Adrenal gland (tissue), 19 donors: ENCODE measurements at places on chromosomes 2 and 18.

DNA sequence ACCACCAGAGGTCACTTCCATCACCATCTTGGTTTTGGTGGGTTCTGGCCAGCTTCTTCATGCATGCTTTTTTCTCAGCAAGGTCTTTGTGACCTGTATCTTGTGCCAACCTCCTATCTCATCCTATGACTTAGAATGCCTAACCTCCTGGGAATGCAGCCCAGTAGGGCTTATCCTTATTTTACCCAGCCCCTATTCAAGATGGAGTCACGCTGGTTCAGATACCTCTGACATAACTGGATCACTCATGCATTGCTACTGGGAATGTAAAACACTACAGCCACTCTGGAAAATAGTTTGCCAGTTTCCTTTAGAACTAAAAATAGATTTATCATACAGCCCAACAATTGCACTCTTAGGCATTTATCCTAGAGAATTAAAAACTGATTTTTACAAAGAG, 219.2 kb downstream of the IRS1 start:
- H3K4me3 ChIP-seq = no peak overlapping the region
- no peak overlapping the region for H3K27ac ChIP-seq
- no peaks in the 10 kb centered on the region for H3K27me3 ChIP-seq
- H3K36me3 ChIP-seq = no peaks in the 10 kb centered on the region

DNA sequence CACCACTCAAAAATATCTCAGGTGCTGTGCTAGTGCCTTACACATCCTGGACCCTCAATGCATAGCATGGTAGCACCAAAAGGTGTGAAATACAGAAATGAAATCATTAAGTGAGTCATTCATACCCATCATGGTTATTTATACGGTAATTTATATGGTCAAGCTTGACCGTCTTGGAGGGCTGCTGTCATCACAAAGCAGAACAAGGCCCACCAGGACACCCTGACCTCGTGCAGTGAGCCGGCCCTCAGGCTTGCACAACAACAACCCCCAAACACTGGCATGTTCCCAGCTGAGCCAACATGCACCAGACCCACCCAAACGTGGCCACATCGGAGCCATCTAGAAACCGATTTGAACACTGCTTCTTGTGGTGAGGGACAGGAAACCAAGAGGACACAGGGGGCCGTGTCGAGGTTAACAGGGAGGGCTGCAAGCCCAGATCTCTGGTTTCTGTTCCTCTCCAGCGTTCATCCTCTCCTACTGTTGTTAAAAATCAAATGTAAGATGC, 378.5 kb upstream of the ID2 start:
- no peaks in the 10 kb centered on the region for H3K27me3 ChIP-seq
- peak; percentile 45 for DNase-seq
- no peak overlapping the region for H3K27ac ChIP-seq

GRCh38 chr18:32354518-32354917, 116.2 kb downstream of the GAREM1 start:
- peaks cover 45% of the 10 kb centered on the region for H3K4me1 ChIP-seq
- H3K4me3 ChIP-seq = no peak overlapping the region
- DNase-seq = no peak
- H3K36me3 ChIP-seq = no peaks in the 10 kb centered on the region
- H3K27me3 ChIP-seq = no peaks in the 10 kb centered on the region

GRCh38 chr18:76467371-76468190, 27.5 kb downstream of the ZNF516 start:
- H3K27ac ChIP-seq = no peak overlapping the region
- peaks cover 24% of the 10 kb centered on the region for H3K4me1 ChIP-seq
- no peaks in the 10 kb centered on the region for H3K36me3 ChIP-seq
- no peaks in the 10 kb centered on the region for H3K27me3 ChIP-seq
- no peak overlapping the region for H3K4me3 ChIP-seq

- no peaks in the 10 kb centered on the region for H3K27me3 ChIP-seq
- DNase-seq = no peak
- H3K27ac ChIP-seq = no peak overlapping the region
- H3K4me1 ChIP-seq = no peaks in the 10 kb centered on the region
- H3K36me3 ChIP-seq = no peaks in the 10 kb centered on the region
- H3K4me3 ChIP-seq = no peak overlapping the region
Observed at GRCh38 chr2:133641497-133641896, 73.2 kb upstream of the NCKAP5 start.

GRCh38 chr2:181792906-181793305, 98.6 kb upstream of the ITPRID2 start:
- DNase-seq = no peak
- H3K36me3 ChIP-seq = no peaks in the 10 kb centered on the region
- no peak overlapping the region for H3K27ac ChIP-seq
- H3K27me3 ChIP-seq = no peaks in the 10 kb centered on the region
- no peak overlapping the region for H3K4me3 ChIP-seq

DNA sequence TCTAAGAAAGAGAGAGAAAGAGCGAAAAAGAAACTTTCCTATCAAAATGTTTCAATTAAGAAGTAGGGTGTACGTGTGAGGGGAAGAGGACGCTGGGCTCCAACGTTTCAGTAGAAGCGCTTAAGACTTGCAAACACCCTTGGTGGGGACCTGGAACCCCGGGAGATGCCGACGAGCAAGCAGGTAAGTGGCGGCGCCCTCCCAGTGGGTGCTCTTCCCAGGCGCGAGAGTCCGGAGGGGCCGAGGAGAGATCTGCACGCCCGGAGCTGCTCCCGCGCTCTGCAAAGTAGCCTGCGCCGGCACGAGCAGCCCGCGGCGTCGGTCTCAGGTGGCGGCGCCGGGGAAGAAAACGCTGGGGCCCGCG, 678 bp upstream of the OTX1 start:
- H3K4me1 ChIP-seq = peaks cover 28% of the 10 kb centered on the region
- no peaks in the 10 kb centered on the region for H3K36me3 ChIP-seq
- DNase-seq = no peak
- no peak overlapping the region for H3K27ac ChIP-seq
- peaks cover 69% of the 10 kb centered on the region for H3K27me3 ChIP-seq
- no peak overlapping the region for H3K4me3 ChIP-seq

DNA sequence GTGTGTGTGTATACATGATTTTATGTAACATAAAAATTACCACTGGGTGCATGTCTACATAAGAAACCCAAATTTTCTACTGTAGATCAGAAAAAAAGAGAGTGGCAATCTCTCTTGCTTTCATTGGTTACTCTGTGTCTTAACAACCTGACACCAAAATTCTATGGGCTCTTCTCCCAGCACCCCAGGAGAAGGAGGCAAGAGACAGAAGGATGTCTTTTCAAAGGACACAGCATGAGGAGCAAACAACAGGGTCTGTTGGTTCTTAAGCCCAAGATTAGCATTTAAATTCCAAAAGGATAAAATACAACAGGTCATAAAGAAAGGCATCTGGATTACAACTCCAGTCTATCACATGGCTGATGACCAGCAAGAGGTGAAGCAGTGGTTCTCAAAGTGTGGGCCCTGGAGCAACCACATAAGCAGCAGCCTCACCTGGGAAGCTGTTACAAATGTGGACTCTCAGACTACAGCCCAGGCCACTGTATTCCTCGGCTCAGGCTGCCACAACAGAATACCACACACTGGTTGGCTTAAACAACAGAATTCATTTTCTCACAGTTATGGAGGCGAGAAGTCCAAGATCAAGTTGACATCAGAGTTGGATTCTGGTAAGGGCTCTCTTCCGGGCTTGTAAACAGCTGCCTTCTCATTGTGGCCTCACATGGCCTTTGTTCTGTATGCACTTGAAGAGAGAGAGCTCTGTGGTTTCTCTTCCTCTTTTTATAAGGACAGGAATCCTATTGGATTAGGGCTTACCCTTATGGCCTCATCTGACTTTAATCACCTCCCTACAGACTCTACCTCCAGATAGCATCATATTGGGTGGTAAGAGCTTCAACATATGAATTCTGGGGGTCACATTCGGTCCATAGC, 79.8 kb upstream of the RNF152 start:
- H3K27ac ChIP-seq = no peak overlapping the region
- H3K4me3 ChIP-seq = no peak overlapping the region
- H3K4me1 ChIP-seq = no peaks in the 10 kb centered on the region
- no peaks in the 10 kb centered on the region for H3K36me3 ChIP-seq
- H3K27me3 ChIP-seq = no peaks in the 10 kb centered on the region

GRCh38 chr2:128301501-128301966, 17.1 kb downstream of the HS6ST1 start:
- H3K4me3 ChIP-seq = no peak overlapping the region
- H3K27ac ChIP-seq = peak overlapping the region; percentile 79
- peak; percentile 72 for DNase-seq
- no peaks in the 10 kb centered on the region for H3K27me3 ChIP-seq
- no peaks in the 10 kb centered on the region for H3K36me3 ChIP-seq

- no peak for DNase-seq
- no peak overlapping the region for H3K4me3 ChIP-seq
- no peaks in the 10 kb centered on the region for H3K4me1 ChIP-seq
- no peak overlapping the region for H3K27ac ChIP-seq
Observed at GRCh38 chr2:46372475-46372874, 75.3 kb downstream of the EPAS1 start.

GRCh38 chr2:166090346-166090745, 37.5 kb downstream of the SCN1A start:
- H3K36me3 ChIP-seq = no peaks in the 10 kb centered on the region
- no peak overlapping the region for H3K27ac ChIP-seq
- H3K27me3 ChIP-seq = no peaks in the 10 kb centered on the region

- peaks cover 33% of the 10 kb centered on the region for H3K4me1 ChIP-seq
- no peak overlapping the region for H3K4me3 ChIP-seq
- H3K36me3 ChIP-seq = no peaks in the 10 kb centered on the region
- no peak for DNase-seq
- H3K27me3 ChIP-seq = no peaks in the 10 kb centered on the region
Observed at GRCh38 chr2:134124047-134124753, 129.7 kb upstream of the MGAT5 start.

DNA sequence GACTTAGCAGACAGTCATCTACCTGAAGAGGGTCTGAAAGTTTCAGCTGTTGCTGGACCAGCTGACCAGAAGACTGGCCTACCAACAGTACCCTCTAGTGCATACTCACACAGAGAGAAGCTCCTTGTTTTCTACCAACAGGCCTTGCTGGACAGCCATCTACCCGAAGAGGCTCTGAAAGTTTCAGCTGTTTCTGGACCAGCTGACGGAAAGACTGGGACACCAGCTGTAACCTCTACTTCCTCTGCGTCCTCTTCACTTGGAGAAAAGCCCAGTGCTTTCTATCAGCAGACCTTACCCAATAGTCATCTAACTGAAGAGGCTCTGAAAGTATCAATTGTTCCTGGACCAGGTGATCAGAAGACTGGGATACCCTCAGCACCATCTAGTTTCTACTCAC, 63.2 kb downstream of the ALMS1 start:
- H3K27ac ChIP-seq = no peak overlapping the region
- no peak overlapping the region for H3K4me3 ChIP-seq
- no peaks in the 10 kb centered on the region for H3K27me3 ChIP-seq
- no peaks in the 10 kb centered on the region for H3K4me1 ChIP-seq
- peaks cover 17% of the 10 kb centered on the region for H3K36me3 ChIP-seq
- no peak for DNase-seq

DNA sequence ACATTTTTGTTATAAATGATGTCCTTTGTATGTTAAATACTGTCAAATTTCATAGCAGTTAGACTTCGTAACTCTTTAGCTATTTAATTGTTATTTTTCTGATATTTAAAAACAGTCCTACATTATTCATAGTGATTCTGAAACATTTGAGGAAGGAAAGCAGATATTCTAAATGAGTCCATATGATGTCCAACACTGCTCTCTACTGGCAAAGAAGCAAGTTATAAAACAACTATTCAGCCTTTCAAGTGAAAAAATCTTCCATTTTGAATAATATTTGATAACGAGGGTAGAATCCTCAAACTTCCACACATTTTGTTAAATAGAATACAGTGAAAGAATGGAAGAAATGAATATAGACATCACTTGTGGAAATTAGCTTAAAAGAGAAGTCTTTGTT, 220.8 kb downstream of the GULP1 start:
- H3K27me3 ChIP-seq = no peaks in the 10 kb centered on the region
- no peak overlapping the region for H3K27ac ChIP-seq
- peaks cover 12% of the 10 kb centered on the region for H3K4me1 ChIP-seq
- no peak overlapping the region for H3K4me3 ChIP-seq
- DNase-seq = no peak

- no peak overlapping the region for H3K4me3 ChIP-seq
- no peak for DNase-seq
- H3K4me1 ChIP-seq = no peaks in the 10 kb centered on the region
- no peaks in the 10 kb centered on the region for H3K36me3 ChIP-seq
- H3K27ac ChIP-seq = no peak overlapping the region
Observed at GRCh38 chr18:413233-413632, 87.3 kb downstream of the COLEC12 start.

DNA sequence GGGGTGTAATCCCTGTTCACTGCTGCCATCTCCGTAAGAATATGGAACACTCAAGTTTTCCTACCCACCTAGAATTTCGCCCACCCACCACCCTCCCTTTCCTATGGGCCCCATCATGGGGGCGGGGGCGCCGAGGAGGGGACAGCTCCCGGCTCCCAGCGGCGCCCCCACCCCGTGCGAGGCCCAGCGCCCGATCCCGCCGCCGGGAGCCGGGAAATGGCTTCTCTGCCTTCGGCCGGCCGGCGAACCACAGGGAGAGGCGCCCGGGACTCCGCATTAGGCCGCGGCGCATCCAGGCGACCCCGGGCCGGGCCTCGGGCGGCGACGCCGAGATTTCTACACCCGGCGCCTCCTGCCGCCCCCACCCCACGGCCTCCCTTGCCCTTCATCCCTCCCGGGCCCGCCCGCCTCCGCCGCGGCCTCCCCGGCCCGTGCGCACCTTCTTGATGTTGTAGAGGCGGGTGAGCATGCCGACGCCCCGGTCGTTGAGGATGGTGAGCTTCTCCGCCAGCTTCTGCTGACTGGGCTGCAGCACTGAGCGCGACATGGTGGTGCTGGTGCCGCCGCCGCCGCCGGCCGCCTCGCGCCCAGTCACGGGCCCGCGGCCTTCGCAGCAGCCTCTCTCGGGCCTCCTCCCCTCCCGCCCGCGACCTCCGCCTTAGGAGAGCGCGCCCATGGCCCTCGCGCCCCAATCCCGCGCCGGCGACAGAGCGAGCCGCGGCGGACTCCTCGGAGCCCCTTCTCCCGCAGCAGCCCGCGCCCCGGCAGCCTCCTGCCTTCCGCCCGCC, 510 bp downstream of the NCKAP1 start:
- H3K36me3 ChIP-seq = no peaks in the 10 kb centered on the region
- H3K4me1 ChIP-seq = peaks cover 10% of the 10 kb centered on the region
- peak overlapping the region; percentile 41 for H3K4me3 ChIP-seq
- H3K27me3 ChIP-seq = no peaks in the 10 kb centered on the region
- H3K27ac ChIP-seq = peak overlapping the region; percentile 98
- no peak for DNase-seq

GRCh38 chr2:84201158-84201557, 257.9 kb downstream of the SUCLG1 start:
- H3K4me3 ChIP-seq = no peak overlapping the region
- H3K36me3 ChIP-seq = no peaks in the 10 kb centered on the region
- DNase-seq = no peak
- no peaks in the 10 kb centered on the region for H3K4me1 ChIP-seq
- H3K27me3 ChIP-seq = no peaks in the 10 kb centered on the region
- H3K27ac ChIP-seq = no peak overlapping the region
